ENCODE measurements at places on chromosomes 12 and 14.

DNA sequence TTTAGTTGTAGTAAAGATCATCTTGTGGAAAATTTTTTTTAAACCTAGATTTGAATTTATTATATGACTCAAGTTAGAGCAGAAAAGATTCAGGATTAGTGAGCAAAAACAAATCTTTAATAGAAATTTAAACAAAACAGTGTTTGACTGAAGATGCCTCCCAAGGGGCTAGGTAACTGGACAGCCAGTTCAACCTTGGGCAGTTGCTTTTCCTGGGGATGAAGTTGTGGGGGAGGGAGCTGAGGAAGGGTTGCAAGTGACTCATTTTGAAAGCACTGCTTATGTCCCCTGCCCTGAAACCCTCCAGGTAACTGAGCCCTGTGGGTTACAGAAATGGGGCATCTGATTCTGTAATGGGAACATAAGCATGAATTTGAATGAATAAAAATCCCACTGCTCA is 13.1 kb downstream of the CFAP54 start:
- no peak for DNase-seq

GRCh38 chr12:23827353-23827752 is 122.1 kb downstream of the SOX5 start:
- no peak for DNase-seq

DNA sequence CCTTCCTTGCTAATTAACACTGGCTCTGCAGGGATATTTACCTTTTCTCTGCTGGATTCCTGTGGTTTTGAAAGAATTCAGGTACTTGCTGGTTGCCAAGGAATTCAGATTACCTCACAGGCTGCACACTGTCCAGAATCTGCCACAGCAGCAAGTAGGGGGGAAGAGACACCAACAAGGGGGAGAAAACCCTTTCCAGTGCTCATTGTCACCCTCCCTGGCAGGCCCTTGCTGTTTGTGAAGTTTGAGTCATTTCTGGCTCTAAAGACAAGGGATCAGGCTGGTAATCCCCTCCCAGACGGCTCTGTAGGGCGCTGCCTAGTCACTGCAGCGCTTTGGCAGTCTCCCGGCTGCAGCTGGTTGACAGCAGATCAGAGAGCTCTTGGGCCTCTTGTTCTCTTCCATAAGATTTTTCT is 50.8 kb downstream of the TTLL5 start:
- no peak for DNase-seq

GRCh38 chr12:50538182-50538581 is 33.4 kb downstream of the DIP2B start:
- DNase-seq, result no peak

DNA sequence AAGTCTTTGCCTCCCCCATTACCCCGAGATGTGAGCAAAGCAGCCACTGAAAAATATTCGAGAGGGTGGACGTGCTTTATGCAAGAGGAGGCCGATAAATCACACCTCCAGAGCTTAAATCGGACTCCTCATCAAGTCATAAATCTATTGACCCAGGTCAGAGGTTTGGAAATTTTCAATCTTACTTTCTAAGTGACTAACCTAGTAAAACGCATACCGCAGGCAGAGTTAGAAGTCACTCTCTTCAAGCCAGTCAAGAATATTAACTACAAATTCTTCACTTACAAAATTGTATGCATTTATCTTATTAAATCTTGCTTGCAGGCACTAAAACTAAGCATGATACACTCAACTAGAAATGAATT is 34.9 kb downstream of the GPHB5 start:
- no peak for DNase-seq

- no peak for DNase-seq
Observed at GRCh38 chr12:14828892-14829291, 14.4 kb downstream of the ART4 start.

DNA sequence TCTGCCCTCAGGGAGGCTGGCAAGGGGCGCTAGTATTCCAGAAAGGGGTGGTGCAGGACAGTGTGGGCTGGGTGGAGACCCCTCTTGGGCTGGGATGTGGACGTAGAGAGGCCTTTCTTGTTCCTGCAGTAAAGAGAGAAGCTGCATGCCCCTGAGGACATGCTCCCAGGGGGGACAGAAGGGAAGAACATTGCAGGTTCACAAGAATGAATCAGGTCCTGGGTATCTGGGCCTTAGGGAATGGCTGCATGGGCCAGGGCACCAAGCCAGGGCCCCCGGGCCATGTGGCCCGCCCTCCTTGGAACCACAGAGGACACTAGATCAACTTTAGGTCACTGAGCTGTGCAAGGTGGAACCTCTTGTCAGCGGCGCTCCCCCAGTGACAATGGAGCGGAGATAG is 51.8 kb downstream of the ZNF664 start:
- no peak for DNase-seq

- DNase-seq, result no peak
Observed at GRCh38 chr14:33857650-33858049, 93.2 kb downstream of the EGLN3 start.

- DNase-seq, result no peak
Observed at GRCh38 chr14:51398898-51399297, 158.9 kb downstream of the TMX1 start.

GRCh38 chr12:30088259-30088995 is 304.7 kb upstream of the TMTC1 start:
- DNase-seq, result no peak

DNA sequence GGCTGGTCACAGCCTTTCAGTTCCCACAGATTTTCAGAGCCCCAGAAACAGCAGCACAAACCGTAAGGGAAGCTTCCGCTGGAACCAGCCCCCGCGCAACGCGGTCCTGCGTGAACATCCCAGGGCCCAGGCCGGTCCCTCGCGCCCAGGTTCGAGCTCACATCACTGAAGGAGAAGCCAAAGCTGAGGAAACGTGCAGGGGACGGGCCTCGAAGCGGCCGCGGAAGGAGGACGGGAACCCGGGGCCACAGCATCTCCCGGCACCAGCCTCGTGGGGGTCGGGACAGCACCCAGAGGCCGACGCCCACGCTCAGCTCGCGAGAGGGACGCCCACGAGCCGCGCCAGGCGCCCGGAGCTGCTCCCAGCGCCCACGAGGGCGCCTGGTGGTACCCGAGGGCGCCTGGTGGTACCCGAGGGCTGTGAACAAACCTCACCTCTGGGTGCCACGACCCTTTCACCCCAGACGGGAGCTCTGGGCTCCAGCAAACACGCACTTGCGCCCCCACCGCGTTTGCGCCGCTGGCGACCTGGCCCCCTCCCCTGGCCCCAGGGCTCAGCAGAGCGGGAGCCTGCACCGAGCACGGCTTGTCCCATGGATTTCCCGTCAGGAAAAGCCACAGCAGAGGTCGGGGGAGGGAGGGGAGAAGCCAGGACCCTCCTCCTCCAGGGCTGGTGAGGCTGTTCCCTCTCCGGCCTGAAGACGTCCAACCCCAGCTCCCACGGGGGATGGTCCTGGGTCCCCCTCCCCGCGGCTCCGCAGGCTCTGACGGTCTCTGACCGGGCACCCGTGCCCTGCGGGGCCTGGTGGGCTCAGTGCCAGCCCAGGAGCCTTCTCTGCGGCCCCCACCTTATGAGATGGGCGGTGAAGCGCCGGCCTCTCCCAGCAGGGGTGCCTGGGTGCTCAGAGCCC is 6.9 kb downstream of the LRCOL1 start:
- DNase-seq, result no peak

GRCh38 chr12:29103539-29103974 is 45.5 kb upstream of the FAR2 start:
- DNase-seq, result no peak

DNA sequence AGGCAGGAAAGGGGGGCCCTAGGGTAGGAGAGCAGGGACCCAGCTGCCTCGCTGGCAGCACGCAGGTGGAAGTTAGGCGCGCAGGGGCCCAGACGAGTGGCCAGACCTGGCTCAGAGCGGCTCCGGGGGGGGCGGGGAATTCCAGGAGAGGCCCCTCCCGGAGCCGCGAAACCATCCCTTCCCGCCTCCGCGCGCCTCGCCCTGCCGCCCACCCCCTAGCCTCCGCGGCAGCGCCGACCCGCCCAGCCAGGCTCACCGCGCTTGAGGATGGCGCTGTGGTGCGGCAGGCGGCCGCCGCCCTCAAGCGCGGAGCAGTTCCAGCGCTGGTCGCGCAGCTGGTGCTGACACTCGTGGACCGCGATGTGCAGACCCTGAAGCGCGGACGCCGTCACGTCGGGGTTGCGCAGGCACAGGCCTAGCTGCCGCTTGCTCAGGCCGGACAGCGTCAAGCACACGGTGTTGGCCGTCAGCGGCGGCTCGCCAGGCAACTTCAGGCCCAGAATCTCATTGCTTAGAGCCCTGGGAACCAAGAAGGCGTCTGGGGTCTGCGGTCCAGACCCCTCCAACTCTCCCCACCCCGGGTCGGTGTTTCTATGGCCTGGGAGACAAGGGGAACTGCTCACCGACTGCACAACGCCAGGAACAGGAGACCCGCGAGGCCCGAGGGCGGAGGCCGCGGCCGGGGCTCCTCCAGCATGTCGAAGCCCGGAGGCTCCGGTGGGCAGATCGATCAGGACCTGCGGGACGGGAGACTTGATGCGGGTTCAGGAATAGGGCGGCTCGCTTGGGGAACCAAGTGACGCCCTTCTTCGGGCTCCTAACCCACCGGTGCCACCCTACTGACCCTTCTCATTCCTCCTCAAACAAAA is 1.5 kb downstream of the WNT10B start:
- DNase-seq, result no peak

- DNase-seq, result no peak
Observed at GRCh38 chr12:25384038-25384892, 133.5 kb upstream of the KRAS start.

DNA sequence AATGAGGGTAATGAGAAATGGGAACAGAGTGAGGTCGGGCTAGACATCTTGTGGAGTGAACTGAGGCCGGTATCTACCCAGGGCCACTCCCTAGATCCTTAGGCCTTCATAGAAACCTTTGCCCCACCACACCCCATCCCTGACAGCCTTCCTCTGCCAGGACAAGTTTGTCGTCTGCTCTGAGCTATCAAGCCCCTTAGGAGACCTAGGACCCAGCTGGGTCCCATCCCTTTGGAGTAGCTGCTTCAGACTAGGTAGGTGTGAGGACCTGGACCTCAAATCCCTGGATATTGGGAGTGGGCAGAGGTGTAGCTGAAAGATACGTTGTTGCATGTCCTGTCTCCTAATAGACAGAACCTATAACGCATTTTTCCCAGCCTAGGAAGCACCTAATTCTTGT is at the start of gene TMEM253:
Gene TMEM253 (plus strand): TSS at position 136 of the 400 bp plus-strand sequence. CDS start 278 bp downstream, outside the sequence.
- no peak for DNase-seq

GRCh38 chr14:48333221-48333920 is 658.0 kb upstream of the MDGA2 start:
- no peak for DNase-seq

DNA sequence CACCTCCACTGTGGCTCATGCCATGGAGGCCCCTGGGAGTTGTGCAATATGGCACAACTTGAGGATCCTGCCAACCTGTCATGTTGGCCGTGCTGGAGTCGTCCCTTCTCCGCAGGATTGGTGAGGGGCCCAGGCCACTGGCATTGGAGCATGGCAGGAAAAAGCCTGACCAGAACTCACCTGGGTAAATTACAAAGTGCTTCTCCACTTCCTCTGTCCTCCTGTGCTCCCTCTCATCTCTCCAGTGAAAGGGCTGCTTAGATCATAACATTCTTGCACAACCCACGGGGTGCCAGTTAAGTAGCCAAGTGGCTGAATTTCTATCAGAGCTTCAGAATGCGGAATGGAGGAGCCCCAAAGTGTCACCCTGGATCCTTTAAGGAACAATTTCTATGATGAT is 381.0 kb downstream of the DPF3 start:
- DNase-seq, result no peak

GRCh38 chr14:26925876-26926584 is 328.2 kb upstream of the NOVA1 start:
- DNase-seq, result no peak

DNA sequence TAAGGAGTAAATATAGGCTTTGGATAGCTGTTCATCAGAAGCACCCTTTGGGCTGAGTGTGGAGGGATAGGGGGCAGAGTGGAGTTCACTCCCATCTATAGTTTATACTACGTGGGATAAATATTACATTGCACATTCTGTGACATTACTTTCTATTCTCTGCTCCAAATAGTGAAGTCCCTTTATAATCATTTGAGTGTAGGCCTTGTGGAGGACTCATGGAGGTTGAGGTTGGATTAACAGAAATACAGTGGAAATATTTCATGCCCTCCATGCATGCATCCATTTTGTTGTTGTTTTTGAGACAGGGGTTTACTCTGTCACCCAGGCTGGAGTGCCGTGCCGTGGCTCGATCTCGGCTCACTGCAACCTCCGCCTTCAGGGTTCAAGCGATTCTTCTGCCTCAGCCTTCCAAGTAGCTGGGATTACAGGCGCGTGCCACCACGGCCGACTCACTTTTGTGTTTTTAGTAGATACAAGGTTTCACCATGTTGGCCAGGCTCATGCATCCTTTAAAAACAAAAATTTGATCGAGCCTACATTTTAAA is 1.4 kb downstream of the CHPT1 start:
- DNase-seq, result no peak

Data from NCI-H1417 treated with DMSO at 0.1 percent for 48 hours (cell line).